ENCODE measurements at places on chromosomes 4 and X.

- DNase-seq, result no peak
Measured at GRCh38 chr4:75189711-75190335, 256.9 kb downstream of the PARM1 start.

GRCh38 chr4:92362028-92362427 lies 58.3 kb downstream of the GRID2 start:
- DNase-seq, result no peak

GRCh38 chrX:70554081-70554480 lies 109.4 kb downstream of the DLG3 start:
- DNase-seq, result no peak

DNA sequence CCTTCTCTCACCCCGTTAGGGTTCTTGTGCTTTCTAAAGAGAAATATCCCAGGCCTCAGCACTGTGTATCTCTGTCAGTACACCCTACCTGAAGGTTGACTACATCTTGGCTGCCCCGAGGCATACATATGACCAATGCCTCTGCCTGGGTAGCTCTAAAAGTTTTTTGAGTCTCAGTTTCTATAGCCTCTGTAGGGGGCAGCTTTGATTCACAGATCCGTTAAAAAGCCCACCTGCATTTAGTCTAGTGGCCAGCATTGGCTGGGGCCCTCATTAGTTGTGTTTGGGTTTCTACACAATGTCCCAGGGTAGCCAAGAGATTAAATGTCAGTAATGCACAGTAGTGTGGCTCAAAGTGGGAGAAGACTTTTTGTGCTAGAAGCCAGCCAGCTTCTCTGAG lies 151.1 kb downstream of the CFAP299 start:
- DNase-seq, result no peak

DNA sequence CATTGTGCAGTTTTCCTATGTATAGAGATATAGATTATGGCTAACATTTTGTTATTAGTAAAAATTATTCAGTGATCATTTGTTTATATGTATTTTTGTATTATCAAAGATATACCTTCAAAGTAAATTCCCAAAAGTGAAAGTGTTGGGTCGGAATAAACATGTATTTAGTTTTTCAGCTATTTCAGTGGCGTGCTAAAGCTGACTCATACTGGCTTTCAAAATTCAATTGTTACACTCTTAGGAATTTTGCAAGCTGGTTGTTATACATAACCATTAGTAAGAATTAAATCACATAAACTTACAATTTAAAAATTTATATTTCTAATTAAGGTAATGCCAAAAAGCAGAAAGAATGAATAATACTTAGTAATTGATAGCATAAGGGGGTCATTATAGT lies 288.4 kb upstream of the NRK start:
- DNase-seq, result no peak

- no peak for DNase-seq
Measured at GRCh38 chrX:148865277-148866210, 365.1 kb downstream of the AFF2 start.

DNA sequence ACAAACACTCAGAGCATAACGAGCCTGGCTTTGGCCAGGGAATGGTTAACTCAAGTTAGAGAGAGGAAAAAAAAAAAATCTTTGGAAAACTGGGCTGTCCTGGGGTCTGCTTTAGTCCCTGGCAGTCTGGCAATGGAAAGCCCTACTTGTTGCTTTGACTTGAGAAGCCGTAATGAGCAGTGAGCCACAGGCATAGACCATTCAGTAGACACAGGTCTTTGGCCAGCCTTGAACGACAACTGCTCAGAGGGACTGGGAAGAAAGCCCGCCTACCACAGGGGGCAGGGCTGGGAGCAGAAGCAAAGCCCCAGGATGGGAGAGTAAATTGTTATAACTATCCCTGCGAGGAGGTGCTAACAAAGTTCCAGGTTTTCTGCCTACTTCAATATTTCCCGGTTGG lies 25.9 kb downstream of the SLC25A43 start:
- DNase-seq, result no peak

DNA sequence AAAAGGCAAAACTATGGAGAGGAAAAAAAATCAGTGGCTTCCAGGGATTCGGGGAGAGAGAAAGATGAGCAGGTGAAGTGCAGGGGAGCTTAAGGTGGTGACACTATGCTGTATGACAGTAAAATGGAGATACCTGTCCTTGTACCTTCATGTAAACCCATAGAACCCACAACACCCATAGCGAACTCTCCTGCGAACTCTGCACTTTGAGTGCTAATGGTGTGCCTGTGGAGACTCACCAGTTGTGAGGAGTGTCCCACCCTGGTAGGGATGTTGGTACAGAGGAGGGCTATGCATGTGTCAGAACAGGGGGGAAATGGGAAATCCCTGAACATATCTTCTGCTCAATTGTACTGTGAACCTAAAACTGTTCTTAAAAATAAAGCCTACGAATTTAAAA lies 42.8 kb downstream of the HMX1 start:
- DNase-seq, result no peak

DNA sequence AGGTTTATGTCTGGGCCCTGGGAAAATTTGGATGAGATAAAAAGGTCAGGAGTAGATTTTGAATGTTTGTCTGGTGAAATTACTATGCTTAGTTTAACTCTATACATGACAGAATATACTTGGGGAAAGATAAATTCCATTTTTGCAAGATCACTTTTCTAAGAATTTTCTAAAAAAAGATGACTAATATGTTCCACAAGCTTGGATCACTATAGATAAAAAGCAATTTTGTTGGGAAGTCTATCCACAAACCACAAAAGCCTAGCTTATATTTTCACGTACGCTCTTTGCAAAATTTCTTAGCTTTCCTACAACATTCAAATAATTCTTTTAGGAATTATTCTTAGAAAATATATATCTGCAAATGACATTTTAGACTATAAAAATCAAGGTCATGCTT lies 20.6 kb upstream of the COQ2 start:
- DNase-seq, result no peak

GRCh38 chr4:155552180-155552579 lies 114.5 kb upstream of the GUCY1A1 start:
- DNase-seq, result no peak

DNA sequence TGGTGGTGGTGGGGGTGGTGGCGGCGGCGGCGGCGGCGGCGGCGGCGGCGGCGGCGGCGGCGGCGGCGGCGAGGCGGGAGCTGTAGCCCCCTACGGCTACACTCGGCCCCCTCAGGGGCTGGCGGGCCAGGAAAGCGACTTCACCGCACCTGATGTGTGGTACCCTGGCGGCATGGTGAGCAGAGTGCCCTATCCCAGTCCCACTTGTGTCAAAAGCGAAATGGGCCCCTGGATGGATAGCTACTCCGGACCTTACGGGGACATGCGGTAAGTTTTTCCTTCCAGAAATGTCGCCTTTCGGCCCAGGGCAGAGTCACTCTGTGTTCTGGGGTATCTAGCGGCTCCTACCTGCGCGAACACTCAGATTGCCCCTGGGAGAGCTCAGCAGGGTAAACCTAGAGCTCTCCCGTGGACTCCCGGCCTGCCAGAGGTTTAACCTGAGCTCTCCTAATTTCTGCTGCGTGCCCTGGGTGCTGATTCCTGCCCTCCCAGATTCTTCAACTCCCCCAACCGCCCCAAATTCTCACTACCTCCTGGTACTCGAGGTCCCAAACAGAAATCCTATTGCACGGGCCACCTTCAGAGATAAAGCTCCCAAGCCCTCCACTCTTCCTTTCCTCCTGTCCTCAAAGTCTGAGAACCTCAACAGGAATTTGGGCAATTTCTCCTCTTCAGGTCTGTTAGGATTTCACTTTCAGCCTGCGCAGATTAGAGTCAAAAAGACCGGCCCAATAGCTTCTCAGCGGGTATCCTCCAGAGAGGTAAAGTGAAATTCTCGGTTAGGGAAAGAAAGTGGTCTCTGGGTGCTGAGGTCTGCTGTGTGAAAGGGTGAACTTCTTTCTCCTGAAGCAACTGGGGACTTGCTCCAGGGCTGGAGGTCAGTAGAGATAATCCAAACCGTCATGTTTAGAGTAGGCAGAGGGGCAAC lies 2.9 kb downstream of the AR start:
- no peak for DNase-seq

GRCh38 chr4:61723492-61723891 lies 523.4 kb downstream of the ADGRL3 start:
- no peak for DNase-seq

GRCh38 chr4:26369581-26369980 lies 48.8 kb downstream of the RBPJ start:
- DNase-seq, result no peak

- DNase-seq, result no peak
Measured at GRCh38 chr4:15742637-15743036, 35.5 kb upstream of the CD38 start.

GRCh38 chr4:71221510-71222466 lies 117.0 kb upstream of the SLC4A4 start:
- DNase-seq, result no peak

DNA sequence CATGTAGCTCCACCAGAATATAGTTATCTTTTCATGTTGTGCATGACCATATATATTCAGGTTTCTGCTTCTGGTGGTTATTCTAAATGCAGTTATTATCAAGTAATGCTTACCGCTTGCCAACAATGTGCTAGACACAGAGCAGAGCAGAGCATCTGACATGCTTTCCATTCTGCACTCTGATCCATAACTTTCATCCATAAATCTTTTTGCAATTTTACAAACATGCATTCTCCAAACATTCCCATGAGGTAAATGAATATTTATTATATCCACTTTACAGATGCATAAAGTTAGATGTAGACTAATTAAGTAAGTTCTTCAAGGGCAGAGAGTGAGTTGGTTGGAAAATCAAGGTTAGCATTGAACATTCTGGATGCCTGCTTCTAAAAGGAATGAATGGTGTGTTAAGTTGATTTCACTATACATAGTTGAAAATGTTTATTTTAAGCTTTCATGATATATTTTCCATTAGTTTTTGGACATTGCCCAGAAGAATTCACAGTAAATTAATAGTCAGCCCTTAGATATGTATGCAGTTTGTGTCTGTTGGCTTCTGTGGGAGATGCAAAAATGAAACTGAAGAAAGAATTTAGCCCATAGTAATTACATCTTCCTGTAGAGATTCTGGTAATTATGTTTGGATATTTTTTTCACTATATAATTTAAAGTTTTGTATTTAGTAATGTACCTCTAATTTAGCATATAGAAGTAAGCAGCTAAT lies 867.8 kb downstream of the CCSER1 start:
- DNase-seq, result no peak

GRCh38 chr4:46503739-46504138 lies 113.8 kb upstream of the GABRA2 start:
- DNase-seq, result no peak
